ENCODE measurements at places on chromosomes 1 and 21. TPM values are rescaled to one million over a fixed set of nuclear protein-coding genes. Genes with fewer than 3 reads are reported as not detected.

DNA sequence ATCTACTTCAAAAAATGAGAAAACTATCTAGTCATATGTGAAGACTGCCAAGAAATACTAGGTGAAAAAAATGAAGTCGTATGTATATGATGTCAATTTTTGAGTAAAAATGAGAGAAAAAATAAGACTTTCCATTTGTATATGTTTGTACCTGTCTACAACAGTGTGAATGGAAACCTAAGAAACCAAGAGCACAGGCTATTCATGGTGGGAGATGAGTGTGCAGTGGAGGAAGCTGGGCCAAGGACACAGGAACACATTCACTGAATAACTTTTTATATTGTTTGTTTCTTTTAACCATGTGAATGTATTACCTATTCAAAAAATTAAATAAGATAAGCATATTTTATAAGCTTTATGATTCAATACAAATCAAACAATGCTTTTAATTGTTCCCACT is 67.0 kb downstream of the ERO1B start:
- no peaks in the 10 kb centered on the region for H3K36me3 ChIP-seq
- H3K4me3 ChIP-seq, result no peak overlapping the region
- H3K4me1 ChIP-seq, result no peaks in the 10 kb centered on the region
- no peak for DNase-seq

DNA sequence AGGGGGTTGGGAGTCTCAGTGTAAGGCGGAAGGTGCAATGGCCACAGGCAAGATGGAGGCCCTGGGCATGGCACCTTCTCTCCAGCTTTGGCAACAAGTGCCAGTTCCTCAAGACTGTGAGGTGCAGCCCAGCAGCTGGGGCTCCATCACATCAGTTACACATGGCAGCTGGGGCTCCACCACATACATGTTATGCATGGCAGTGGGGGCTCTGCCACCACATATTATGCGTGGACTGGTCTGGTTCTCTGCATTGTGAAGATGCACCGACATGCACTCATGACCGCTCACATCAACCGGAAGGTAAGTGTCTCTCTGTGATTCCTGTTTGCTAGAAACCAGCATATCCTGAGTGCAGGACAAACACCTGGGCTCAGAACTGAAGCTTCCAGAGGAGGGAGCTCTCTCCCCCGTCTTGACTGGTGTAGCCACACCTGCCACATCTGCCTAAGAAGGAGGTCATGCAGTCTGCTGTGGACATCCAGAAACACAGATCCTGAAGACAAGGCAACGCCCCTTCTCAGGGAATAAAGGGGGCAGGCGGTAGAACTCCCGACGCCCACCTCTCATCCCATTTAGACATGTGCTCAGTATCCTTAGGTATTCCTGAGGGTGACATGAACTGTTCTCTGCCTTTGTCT is 104.1 kb upstream of the TMPRSS2 start:
- H3K4me3 ChIP-seq, result no peak overlapping the region
- H3K36me3 ChIP-seq, result no peaks in the 10 kb centered on the region
- H3K27me3 ChIP-seq, result no peaks in the 10 kb centered on the region
- peaks cover 12% of the 10 kb centered on the region for H3K4me1 ChIP-seq
- peak overlapping the region; percentile 65 for H3K27ac ChIP-seq

DNA sequence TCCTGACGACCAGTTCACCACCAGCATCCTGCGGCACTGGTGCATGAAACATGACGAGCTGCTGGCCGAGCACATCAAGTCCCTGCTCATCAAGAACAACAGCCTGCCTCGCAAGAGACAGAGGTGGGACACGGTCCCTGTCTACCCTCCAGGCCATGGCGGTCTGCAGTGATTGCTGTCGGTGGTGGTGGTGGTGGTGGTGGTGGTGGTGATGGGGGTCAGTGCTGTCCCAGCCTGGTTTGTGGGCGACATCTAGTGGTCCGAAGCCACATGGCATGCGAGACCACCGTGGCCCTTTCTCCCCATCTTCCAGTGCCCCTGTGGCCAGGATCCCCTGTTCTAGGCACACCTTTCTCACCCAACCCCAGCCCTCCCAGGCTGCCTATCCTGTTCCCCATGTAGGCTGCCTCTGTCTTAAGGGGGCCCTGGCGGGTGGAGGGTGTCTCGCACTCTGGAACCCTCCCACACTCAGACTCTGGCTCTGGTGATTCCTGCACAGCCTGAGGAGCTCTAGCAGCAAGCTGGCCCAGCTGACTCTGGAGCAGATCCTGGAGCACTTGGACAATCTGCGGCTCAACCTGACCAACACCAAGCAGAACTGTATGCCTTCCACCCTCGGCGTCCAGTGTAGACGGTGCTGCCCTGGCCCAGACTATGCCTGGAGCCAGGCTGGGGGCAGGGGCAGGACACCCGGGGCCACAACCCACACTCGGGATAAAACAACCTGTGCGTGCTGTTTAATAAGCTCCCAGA is 3.2 kb upstream of the SLC27A3 start:
- H3K36me3 ChIP-seq, result no peaks in the 10 kb centered on the region
- DNase-seq, result no peak
- H3K27me3 ChIP-seq, result no peaks in the 10 kb centered on the region
- H3K27ac ChIP-seq, result no peak overlapping the region

DNA sequence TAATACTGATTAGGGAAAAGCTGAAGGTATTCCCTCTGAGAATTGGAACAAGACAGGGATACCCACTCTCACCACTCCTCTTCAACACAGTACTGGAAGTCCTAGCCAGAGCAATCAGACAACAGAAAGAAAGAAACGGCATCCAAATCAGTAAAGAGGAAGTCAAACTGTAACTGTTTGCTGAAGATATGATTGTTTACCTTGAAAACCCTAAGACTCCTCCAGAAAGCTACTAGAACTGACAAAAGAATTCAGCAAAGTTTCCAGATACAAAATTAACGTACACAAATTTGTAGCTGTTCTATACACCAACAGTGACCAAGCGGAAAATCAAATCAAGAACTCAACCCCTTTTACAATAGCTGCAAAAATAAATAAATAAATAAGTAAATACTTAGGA is 78.6 kb downstream of the EXTL2 start:
- H3K36me3 ChIP-seq, result no peaks in the 10 kb centered on the region
- no peak overlapping the region for H3K27ac ChIP-seq
- DNase-seq, result no peak

Gene OR2AK2
- not detected for total RNA-seq

- no peak overlapping the region for H3K4me3 ChIP-seq
- no peaks in the 10 kb centered on the region for H3K4me1 ChIP-seq
- H3K27me3 ChIP-seq, result no peaks in the 10 kb centered on the region
These were observed 61.6 kb downstream of the PTGS2 start for GRCh38 chr1:186618401-186619170.

DNA sequence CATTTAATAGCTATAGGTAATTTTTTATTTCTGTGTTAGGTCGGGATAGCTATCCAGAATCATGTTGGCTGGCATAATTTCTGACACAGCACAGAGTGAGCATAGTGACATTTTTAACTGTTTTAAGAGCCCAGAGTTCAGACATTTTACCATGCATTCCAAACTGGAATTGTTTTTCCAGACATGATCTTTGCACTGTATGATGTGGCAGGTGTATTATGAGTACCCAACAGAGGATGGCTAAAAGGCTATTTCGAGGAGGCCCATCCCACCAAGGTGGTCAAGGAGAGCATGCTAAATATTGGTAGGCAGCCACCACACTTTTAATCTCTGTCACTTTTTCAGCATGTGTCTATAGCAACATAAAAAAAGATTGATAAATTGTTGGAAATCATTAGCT is 137.3 kb upstream of the ST6GALNAC5 start:
- H3K36me3 ChIP-seq, result no peaks in the 10 kb centered on the region
- H3K4me1 ChIP-seq, result no peaks in the 10 kb centered on the region

Gene TNNI3K
- not detected for total RNA-seq

Gene KCNJ15
- total RNA-seq, result 0.43 TPM

GRCh38 chr1:230308039-230308438 is 118.1 kb downstream of the PGBD5 start:
- peak; percentile 52 for DNase-seq
- no peak overlapping the region for H3K27ac ChIP-seq
- H3K4me3 ChIP-seq, result no peak overlapping the region
- no peaks in the 10 kb centered on the region for H3K27me3 ChIP-seq
- H3K4me1 ChIP-seq, result peaks cover 5% of the 10 kb centered on the region

DNA sequence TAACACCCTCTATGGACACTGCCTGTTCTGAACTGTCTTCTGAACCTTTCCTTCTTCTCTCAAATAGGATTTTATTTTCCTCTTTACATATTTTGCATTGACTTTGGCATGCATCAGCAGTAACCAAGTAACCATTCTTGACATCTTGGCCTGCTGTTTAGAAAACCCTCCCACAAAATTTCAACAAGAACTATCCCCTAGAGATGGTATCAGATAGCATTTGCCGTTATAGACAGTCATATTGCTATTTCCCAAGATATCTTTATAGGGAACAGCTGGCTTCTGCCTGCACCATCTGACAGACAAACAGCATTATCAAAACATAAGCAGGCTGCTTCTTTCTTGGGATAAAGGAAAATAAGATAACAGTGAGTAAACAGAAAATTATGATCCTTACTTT is 54.7 kb downstream of the LHX8 start:
- H3K4me1 ChIP-seq, result no peaks in the 10 kb centered on the region
- no peak overlapping the region for H3K4me3 ChIP-seq
- no peaks in the 10 kb centered on the region for H3K27me3 ChIP-seq
- no peak overlapping the region for H3K27ac ChIP-seq
- no peak for DNase-seq

GRCh38 chr1:153613406-153613805 is 469 bp upstream of the S100A16 start:
- no peak for DNase-seq
- H3K4me3 ChIP-seq, result no peak overlapping the region

- no peaks in the 10 kb centered on the region for H3K36me3 ChIP-seq
- H3K4me1 ChIP-seq, result peaks cover 12% of the 10 kb centered on the region
- H3K27me3 ChIP-seq, result no peaks in the 10 kb centered on the region
- DNase-seq, result peak; percentile 80
- H3K4me3 ChIP-seq, result peak overlapping the region; percentile 36
- H3K27ac ChIP-seq, result peak overlapping the region; percentile 63
These were observed 66.2 kb upstream of the IRF2BP2 start for GRCh38 chr1:234676103-234676594.

Gene CACHD1
- 39.7 TPM for total RNA-seq

- H3K4me3 ChIP-seq, result no peak overlapping the region
- no peak for DNase-seq
- H3K27ac ChIP-seq, result peak overlapping the region; percentile 73
- peaks cover 3% of the 10 kb centered on the region for H3K27me3 ChIP-seq
- H3K36me3 ChIP-seq, result no peaks in the 10 kb centered on the region
These were observed 212.8 kb downstream of the FOXD2 start for GRCh38 chr1:47650611-47651010.

Gene PTPRC
- total RNA-seq, result 0.44 TPM

DNA sequence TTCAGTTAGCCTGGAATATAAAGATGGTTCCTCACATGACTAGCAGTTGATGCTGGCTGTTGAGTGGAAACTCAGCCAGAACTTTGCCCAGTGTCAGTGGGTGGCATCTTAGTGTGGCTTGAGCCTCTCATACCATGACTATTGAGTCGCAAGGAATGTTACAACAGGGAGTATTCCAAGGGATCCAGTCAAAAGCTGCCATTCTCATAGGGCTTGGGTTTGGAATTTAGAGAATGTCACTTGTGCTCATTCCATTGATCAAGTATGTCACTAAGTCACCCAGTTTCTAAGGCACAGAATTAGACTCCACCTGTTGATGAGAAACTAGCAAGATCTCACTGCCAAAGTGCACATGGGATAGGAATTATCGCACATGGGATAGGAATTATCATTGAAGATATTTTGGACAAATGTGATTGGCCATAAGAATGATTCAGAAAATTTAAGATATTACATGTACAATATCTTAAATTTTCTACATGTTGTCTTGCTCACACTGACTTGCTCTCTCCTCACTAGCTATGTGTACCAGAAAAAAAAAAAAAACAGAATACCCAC is 1290.7 kb upstream of the ADGRL2 start:
- no peaks in the 10 kb centered on the region for H3K36me3 ChIP-seq
- no peaks in the 10 kb centered on the region for H3K4me1 ChIP-seq
- no peaks in the 10 kb centered on the region for H3K27me3 ChIP-seq
- no peak for DNase-seq
- no peak overlapping the region for H3K4me3 ChIP-seq

Gene SKI
- total RNA-seq, result 21.9 TPM

DNA sequence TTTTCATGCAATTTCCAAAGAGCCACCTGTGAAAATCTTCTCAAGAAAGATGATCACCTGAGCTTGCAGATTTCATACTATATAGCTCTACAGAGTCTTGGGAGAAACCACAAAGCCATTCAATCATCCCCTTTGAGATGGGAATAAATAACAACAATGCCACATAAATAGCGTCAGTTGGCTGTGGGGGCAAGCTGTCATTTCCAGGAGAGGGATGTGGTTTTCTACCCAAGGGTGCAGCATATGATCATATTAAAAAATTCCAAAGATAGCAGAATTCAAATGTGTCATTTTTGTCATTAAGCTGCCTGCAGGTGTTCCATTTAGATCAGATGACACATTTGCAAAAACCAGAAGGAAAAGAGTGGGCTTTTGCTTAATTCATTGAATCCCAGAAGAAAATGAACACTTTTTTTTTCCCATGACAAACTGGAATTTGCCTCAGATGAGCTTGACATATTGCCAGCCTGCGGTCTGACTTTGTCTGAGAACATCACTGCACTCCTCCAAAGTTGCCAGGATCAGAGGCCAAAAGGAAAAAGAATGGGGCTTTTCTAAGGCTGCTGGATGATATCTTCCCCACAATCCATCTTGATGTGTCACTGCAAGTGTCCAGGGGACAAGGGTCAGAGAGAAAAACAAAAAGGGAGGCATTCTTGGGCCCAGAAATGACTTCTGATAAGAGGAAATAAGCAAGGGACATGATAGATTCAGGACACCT is 314.1 kb upstream of the USP25 start:
- DNase-seq, result no peak
- no peaks in the 10 kb centered on the region for H3K27me3 ChIP-seq
- H3K4me1 ChIP-seq, result no peaks in the 10 kb centered on the region
- no peak overlapping the region for H3K4me3 ChIP-seq

GRCh38 chr1:18919197-18919905 is 17.0 kb upstream of the ALDH4A1 start:
- H3K4me3 ChIP-seq, result no peak overlapping the region
- DNase-seq, result no peak
- H3K27me3 ChIP-seq, result no peaks in the 10 kb centered on the region
- no peaks in the 10 kb centered on the region for H3K36me3 ChIP-seq
- H3K4me1 ChIP-seq, result peaks cover 22% of the 10 kb centered on the region
- H3K27ac ChIP-seq, result no peak overlapping the region

DNA sequence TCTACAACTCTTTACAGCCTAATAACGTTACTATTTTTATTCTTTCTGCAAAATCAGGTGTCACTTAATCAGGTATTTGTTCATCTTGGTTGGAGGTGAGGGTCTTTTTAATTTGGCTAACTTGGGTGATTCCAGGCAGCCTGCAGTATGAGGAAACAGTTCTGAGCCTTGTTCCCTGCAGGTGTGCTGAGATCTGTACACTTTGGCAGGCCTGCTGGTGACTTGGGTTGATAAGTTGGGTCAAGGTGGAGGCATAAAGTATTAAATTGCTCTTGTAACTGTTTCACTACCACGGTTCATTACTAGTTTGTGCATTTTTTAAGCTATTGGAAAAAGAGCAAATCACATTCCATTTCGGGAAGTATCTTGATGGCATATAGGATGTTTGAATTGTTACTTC is 10.0 kb downstream of the MAP3K21 start:
- no peak for DNase-seq
- no peak overlapping the region for H3K27ac ChIP-seq
- no peaks in the 10 kb centered on the region for H3K27me3 ChIP-seq
- H3K4me1 ChIP-seq, result no peaks in the 10 kb centered on the region
- no peaks in the 10 kb centered on the region for H3K36me3 ChIP-seq
- no peak overlapping the region for H3K4me3 ChIP-seq

Gene SEC22B
- 49.5 TPM for total RNA-seq

Gene OR14K1
- not detected for total RNA-seq
